Dorsolateral prefrontal cortex (tissue), 122 donors: ENCODE measurements at places on chromosomes 5 and 9.

DNA sequence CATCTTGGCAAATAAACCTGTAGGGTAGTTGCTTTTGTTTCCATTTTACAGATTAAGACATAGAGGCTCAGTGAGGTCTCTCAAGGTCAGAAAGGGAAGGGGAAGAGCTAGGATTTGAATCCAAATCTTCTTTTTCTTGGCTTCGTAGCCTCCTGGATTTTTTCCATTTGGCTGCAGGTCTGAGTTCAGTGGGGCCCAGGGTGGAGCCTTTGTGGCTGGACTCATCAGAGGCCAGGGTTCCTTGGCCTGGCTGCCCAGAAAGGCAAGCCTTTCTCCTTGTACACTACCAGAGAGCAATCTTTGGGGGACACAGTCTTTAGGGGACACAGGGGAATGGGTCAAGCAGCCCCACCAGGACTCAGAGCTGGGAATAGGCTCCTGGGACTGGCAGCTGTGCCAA, 10.5 kb upstream of the TRAF1 start:
- DNase-seq = no peak

DNA sequence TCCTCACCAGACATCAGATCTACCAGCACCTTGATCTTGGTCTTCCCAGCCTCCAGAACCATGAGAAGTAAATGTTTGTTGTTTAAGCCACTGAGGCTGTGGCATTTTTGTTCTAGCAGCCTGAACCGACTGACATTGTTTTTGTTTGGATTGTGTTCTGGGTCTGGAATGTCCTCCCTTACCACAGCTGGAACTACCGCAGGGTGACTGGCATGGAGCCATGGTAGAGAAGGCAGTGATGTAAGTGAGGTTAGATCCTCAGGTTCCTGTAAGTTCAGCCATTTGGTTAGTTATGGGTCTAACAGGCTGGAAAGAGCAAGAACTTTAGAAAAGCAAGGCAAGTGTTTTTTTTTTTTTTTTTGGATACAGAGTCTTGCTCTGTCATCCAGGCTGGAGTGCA, 209.3 kb downstream of the DAB2IP start:
- no peak for DNase-seq

- DNase-seq = no peak
Observed at GRCh38 chr9:109238125-109238524, 71.1 kb upstream of the FRRS1L start.

- no peak for DNase-seq
Observed at GRCh38 chr5:115467628-115468027, 76.9 kb downstream of the FEM1C start.

- DNase-seq = no peak
Observed at GRCh38 chr5:40412771-40413170, 266.9 kb upstream of the PTGER4 start.

GRCh38 chr5:14560091-14560595, 21.4 kb upstream of the OTULINL start:
- DNase-seq = no peak

DNA sequence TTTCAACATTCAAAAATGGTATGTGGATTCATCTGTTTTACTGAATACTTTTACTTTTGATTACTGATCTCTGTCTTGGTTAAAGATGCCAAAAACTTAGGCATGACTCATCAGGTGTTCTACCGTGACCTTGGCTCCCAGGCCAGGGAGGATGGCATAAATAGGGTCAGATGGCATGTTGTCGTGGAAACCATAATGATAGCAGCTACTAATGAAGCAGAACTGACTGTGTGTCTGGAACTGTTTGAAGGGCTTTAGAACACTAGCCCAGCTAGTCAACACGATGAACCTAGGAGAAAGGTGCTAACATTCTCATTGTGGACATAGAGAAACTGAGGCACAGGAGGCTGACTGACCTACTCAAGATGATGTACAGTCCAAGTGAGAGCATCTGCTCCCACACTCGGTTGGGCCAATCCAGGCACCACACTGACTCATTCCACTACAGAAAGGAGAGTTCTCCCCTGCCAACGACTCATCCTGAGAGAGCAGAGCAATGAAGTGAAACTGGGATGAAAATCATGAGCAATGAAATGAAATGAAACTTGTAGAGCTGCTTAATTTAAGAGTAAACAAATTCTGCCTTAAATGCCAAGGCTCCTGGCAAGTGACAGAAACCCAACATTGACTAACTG, 116.0 kb downstream of the TENT4A start:
- no peak for DNase-seq

DNA sequence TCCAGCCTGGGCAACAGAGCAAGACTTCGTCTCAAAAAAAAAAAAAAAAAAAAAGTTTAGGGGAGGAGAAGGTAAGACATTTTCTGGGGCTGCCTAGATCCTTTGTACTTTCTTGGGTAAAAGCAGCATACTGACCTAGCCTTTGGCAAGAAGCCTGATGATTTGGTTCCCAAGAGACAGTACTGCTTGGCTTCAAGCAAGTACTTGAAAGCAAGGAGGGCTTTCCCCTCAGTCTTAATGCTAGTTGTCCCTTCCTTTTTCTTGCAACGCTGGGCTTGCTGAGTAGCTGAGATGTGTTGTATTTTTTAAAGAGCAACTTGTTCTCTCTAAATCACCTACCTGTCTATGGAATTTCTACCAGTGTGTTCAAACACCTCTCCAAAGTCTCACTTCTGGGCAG, 76.2 kb downstream of the INSYN2B start:
- DNase-seq = no peak

GRCh38 chr9:136626066-136626725, 36.5 kb upstream of the EGFL7 start:
- DNase-seq = no peak

DNA sequence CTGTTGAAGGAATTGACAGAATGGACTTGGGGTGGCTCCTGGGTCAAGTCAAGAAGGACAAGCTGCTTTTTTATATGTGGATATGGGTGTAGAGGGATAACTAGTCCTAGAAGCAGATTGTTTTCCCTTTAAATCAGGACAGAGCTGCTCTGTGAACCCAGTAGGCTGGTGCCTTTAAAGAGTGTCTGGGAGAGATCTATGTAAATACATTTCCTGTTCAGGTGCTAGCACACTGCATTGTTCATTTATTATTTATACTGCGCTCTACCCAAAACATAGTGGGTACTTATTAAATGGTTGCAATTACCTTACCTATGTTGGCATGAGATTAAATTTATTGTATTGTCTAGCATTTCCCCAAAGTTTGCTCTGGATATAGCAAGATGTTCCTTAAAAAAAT, 86.6 kb upstream of the EQTN start:
- no peak for DNase-seq

DNA sequence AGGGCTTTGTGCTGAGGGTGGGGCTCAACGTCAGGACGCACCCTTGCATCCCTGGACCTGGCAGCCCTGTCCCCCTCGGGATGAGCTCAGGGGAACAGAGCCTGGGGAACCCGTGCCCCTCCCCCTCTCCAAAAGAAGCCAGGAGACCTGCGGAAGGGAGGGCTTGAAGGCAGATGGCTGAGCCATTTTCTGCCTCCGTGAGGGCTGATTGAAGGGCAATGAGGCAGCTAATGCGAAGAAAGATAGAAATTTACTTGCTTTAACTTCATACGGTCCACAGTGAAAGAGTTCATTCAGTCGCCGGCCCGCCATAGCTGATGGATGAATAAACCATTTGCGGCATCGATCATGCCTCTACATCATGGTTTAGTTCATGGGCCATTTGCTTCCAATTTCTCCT, 28.8 kb downstream of the ASS1 start:
- DNase-seq = no peak
